Left lobe of liver (tissue), 2 donors: ENCODE measurements at places on chromosomes 12 and 14. TPM values are rescaled to one million over a fixed set of nuclear protein-coding genes. Genes with fewer than 3 reads are reported as not detected.

Gene RNASE7
- 0.13 TPM for total RNA-seq

Gene CSAD
- 53.6 TPM for total RNA-seq

Gene ARF3
- 47.4 TPM for total RNA-seq

Gene ADAM20
- total RNA-seq = 0.55 TPM

Gene CYP46A1
- 1.5 TPM for total RNA-seq

Gene PIWIL1
- total RNA-seq = not detected

Gene EVL
- total RNA-seq = 76.2 TPM

Gene NRL
- total RNA-seq = 3.5 TPM

Gene CCND2
- total RNA-seq = 3.5 TPM

Gene SERPINA4
- 186 TPM for total RNA-seq
